Hypothalamus (tissue), 51 donors: ENCODE measurements at places on chromosomes 2 and 18.

- DNase-seq = no peak
These were observed 4.6 kb upstream of the SDC1 start for GRCh38 chr2:20229322-20230113.

GRCh38 chr2:143473216-143473615 lies 344.0 kb downstream of the ARHGAP15 start:
- no peak for DNase-seq

- DNase-seq = no peak
These were observed 36.5 kb downstream of the COLEC12 start for GRCh38 chr18:463827-464541.

DNA sequence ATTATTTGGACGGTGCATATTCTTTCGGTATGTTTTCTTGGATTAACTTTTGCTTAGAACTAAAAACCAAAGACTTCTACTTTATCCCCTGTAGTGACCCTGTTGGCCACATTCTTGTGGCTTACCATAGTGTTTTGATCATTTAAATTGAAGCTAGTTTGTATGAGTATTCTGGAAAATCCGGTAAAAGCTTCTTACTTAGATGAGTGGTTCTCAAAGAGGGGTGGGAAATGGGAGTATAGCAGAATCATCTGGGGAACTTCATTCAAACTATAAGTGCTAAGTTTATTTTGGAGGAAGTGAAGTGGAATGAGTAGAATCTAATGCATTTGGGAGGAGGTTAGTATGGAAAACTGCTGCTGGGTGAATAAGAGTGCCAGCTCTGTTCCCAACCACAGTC lies 3.8 kb downstream of the PPP1CB start:
- DNase-seq = no peak

- DNase-seq = no peak
These were observed 10.0 kb downstream of the SUCLG1 start for GRCh38 chr2:84449055-84449454.

DNA sequence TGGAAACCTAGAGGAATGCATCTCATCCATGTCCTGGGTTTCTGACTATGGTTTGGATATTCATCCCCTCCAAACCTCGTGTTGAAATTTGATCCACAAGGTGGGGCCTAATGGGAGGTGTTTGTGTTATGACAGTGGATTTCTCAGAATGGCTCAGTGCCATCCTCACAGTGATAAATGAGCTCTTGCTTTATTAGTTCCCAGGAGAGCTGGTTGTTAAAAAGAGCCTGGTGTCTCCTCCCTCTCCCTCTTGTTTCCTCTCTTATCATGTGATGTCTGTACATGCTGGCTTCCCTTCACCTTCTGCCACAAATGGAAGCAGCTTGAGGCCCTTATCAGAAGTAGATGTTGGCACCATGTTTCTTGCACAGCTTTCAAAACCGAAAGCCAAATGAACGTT lies 424.3 kb downstream of the DCC start:
- DNase-seq = no peak
